OCI-M1 (cell line): ENCODE measurements at places on chromosomes 12 and 14.

DNA sequence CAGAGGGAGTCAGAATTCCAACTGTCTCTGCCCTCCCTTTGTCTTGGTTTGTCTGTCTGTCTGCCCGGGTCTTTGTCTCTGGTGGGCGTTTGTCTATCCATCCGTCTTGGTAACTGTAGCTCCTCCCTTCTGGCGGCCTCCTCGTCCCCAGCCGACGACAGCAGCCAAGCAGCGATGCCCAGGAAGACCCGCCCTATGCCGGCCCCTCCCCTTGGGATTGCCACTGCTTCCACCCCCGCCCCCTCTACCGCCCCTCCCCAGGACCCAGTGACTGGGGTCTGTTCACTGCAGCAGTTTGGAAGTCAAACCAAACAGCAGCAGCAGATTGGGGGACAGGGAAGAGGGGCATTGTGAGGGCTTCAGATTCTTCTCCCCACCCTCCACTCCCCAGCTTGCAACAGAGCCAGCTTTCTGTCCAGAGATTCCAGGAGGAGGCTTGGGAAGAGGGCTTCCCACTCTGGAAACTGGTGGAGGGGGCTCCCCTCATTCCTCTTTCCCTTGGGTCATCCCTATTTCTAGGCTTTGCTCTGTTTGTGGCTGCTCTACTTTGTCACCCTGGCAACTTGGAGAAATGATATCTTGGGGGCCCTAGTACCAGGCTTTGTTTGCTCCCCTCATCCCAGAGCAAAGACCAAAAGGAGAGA lies 2.4 kb upstream of the RARG start:
- no peak for DNase-seq

DNA sequence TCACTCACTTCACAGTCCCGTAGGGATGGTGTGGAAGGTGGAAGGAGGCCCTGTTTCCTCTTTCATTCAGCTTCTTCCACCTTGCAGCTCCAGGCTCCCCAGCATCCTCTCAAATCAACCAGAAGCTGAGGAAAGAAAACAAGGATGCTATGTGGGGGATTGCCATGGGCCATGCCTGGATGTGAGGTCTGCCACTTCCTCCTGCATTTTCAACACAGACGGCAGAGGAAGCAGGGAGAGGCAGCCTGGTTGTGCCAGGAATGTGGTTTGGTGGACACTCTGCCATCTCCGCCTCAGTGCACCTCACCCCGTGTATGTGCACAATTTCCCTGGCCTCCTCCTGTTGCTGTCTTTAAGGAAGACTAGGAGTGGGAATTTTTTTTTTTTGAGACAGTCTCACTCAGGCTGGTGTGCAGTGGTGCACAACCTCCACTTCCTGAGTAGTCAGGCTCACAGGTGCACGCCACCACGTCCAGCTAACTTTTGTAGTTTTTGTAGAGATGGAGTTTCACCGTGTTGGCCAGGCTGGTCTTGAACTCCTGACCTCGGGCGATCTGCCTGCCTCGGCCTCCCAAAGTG lies 99.2 kb downstream of the SLC15A4 start:
- no peak for DNase-seq

GRCh38 chr12:31298515-31298910 lies 27.4 kb downstream of the SINHCAF start:
- DNase-seq: no peak

DNA sequence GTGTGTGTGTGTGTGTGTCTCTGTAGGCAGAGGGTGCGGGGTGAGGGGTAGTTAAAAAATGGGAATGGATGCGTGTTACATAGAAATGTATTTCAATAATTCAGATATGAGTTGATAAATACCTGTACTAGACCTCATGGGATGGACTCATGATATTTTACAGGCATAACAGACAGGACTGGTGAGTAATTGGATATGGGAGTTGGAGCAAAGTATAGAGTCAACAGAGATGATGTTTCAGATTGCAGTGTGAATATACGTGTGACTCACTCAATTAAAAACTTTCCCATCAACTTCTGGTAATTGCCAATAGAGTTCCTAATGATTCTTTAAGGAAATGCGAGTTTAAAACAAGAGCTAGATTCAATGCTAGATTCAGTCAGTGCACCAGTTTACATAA lies 711.9 kb downstream of the C12orf50 start:
- no peak for DNase-seq

GRCh38 chr12:93895089-93895445 lies 217.9 kb downstream of the CRADD start:
- DNase-seq: no peak

GRCh38 chr12:52168019-52168717 lies 23.6 kb downstream of the KRT80 start:
- DNase-seq: no peak

- DNase-seq: peak; percentile 22
These were observed 265.7 kb upstream of the MGAT4C start for GRCh38 chr12:86521870-86522269.

DNA sequence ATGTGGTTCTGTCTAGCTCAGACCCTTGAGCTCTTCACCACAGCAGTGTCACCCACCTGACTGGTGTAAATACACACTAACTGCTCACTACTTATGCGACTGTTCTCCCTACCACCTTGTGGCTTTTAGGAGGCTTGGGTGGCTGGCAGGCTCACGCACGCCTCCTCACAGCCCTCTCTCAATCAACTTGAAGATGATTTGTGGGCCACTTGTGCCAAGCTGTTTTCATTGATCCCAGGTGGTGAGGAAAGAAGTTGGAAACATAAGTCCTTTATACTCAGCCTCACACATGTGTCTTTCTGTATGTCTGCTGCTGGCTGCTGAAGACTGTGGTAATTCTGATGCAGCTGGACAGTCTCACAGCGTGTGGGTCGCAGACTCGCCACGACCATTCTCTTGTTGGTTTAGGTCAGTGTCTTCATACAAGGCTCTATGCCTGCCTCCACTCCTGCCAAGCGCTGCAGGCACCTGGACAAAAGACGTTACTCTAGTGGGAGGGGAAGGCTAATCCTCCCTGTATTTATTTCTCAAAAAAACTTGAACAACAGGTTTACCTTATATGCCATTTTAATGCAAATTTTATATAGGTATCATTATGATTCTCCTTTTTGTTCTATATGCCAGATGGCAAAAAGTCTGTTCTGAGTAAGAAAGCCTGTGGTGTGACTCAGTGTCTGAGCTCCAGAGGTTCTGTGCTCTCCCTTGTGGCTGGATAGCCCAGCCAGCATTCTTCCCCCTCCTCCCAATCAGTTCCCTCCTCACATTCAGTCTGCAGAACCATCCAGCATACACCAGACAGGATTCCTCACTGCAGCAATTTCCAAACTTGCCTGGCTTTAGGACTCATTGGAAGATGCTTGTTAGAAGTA lies 115.6 kb downstream of the DIP2B start:
- DNase-seq: no peak

GRCh38 chr12:24230061-24230701 lies 280.7 kb upstream of the SOX5 start:
- DNase-seq: no peak

GRCh38 chr12:117674313-117674712 lies 294.5 kb downstream of the KSR2 start:
- no peak for DNase-seq

GRCh38 chr12:59085690-59086089 lies 165.4 kb upstream of the LRIG3 start:
- DNase-seq: no peak

DNA sequence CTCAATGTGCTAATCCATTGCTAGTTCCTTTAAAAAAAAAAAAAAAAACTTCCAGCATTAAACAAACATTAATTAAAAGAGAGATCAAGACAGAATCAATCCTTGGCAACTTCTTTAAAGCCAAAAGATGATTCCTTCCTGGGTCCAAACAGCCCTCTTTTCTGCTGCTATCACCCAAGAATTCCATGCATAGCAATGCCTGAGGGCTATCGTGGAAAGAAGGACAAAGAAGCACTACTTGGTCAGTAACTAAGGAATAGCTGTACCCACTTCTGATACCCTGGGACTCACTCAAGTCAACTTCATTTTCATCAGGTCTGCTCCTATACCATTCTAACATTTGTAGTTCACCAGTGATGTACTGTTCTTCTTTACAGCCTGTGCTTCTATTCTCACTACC lies 51.8 kb downstream of the SLC38A2 start:
- no peak for DNase-seq

DNA sequence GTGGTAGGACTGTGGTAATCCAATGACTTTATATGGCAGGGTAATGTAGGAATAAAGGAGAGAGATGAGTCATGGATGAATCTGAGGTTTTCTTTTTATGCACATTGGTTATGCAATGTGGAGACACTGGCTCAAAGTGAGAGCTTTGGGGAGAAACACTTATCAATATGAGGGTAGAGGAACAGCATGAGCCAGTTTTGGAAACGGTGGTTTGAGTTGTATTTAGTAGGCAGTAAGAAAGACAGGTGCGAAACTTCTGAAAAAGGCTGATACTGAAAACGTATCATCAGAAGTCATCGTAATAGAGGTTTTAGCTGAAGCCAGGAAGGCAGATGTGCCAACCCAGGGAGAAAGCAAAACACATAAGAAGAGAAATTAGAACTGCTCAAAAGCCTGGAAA lies 854.8 kb upstream of the SEL1L start:
- DNase-seq: peak; percentile 5

- no peak for DNase-seq
These were observed 4.4 kb upstream of the OR6J1 start for GRCh38 chr14:22648506-22648905.

DNA sequence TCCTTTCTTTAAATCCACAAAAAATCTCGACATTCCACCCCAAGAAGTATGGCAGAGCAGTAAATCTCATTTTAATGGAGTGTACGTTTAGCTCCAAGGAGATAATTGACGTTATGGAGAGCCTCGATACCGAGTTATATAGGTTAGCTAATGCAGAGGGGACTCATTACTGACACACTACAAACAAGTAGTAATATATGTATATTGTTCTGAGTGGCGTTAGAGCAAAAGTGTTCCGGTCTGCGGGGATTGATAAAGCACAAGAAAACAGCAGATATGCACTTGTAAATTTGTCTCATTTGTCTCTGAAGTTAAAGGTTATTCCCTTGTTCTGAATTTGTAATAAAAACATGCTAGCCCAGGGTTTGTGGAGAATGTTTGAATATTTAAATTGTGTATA lies 84.1 kb downstream of the BCL11B start:
- no peak for DNase-seq

DNA sequence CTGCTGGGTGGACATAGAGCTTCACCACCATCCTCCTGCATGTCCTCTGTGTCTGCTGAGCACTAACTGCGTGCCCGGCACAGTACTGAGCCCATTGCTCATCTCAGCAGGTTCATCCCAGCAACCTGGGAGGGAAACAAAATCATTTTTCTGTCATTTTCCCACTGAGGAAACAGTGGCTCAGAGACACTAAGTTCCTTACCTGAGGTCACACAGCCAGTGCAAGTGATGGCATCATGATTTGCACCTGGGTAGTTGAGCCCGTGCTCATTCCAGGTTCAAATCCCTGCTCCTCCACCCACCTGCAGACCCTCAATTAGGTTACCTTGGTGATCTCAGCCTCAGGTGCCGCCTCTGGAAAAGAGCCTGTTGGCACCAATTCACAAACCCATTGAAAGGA lies 23.4 kb downstream of the RNFT2 start:
- no peak for DNase-seq

GRCh38 chr12:49061157-49061650 lies 610 bp upstream of the KMT2D start:
- DNase-seq: no peak

DNA sequence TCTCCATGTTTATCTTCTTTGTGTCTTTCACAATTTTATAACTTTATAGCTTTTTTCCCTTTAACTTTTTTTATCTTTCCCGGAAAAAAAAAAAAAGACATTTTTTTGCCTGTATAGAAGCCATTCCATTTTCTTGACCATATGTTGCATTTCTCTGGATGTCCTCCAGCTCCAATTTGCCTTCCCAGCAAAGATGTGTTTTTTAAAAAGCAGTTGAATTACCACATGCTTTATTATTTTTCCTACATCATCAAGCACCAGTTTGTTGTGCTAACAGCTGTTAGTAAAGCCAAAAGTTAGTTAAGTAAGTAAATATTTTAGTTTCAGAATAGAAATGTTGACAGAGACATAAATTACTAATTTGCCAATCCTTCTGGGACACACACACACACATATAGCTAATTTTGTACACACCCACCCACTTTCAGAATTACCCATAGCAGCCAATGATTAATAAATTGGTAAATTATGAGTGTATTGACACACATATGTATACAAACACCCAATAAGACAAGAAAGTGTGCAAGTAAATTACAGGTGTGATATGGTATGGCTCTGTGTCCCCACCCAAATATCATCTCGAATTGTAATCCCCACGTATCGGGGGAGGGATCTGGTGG lies 118.3 kb downstream of the SLC38A6 start:
- DNase-seq: no peak

GRCh38 chr14:48229091-48229490 lies 553.7 kb upstream of the MDGA2 start:
- no peak for DNase-seq

- DNase-seq: peak; percentile 83
These were observed 27.9 kb upstream of the DICER1 start for GRCh38 chr14:95185033-95185766.

GRCh38 chr12:15556411-15557102 lies 232.6 kb downstream of the EPS8 start:
- DNase-seq: no peak

DNA sequence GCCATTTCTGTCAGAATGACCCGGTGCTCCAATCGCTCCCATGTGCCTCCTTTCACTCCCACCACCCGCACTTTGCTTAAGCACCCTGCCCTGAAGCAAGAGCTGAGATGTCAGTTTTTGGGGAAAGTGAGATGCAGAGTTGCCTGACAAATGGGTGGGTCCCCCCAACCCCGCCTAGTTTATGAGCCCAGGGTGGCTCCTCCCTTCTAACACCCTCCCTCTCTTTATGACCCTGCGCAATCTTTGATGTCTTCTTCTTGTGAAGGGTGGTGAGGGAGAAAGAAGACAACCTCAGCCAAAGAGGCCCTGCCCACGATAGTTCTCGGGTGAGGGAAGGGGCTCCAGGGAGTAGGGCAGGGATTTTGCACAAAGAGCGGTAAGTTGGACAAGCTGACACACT lies 89.5 kb upstream of the HOXC13 start:
- no peak for DNase-seq

- no peak for DNase-seq
These were observed 112.6 kb downstream of the CALM1 start for GRCh38 chr14:90509403-90509802.

- no peak for DNase-seq
These were observed 17.5 kb upstream of the TUBA1A start for GRCh38 chr12:49206389-49206788.

DNA sequence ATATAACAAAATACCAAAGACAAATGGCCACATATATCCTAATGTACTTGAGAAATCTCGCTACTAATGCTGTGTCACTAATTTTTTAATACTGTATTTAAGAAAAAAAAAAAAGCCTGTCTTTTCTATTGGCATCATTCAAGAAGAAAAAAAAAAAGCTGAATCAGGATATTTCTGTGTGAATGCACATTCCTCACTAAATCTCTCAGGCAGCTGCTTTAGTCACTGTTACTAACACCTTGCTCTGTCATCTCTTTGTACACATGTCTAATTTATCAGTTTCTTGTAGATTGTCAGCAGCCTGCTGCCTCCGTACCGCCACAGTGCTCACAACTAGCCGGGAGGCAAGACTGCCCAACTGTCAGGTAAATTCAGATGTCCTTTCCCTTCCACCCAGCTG lies 32.0 kb upstream of the FGD4 start:
- DNase-seq: no peak

GRCh38 chr12:91801048-91801447 lies 344.6 kb downstream of the BTG1 start:
- no peak for DNase-seq

- DNase-seq: no peak
These were observed 1.3 kb downstream of the ASCL1 start for GRCh38 chr12:102958830-102959176.
